ENCODE measurements at places on chromosomes 12 and 14. TPM values are rescaled to one million over a fixed set of nuclear protein-coding genes. Genes with fewer than 3 reads are reported as not detected.

GZMB gene
- total RNA-seq = not detected

SINHCAF gene
- 162 TPM for total RNA-seq

FIGNL2 gene
- 2.2 TPM for total RNA-seq

KRT82 gene
- not detected for total RNA-seq

CBLN3 gene
- total RNA-seq = 2.0 TPM

OR6J1 gene
- total RNA-seq = not detected

KLHDC2 gene
- total RNA-seq = 119 TPM

ARMH4 gene
- 44.6 TPM for total RNA-seq

HSP90AA1 gene
- 1,156 TPM for total RNA-seq

RPS6KL1 gene
- total RNA-seq = 32.7 TPM

LTBP2 gene
- 49.8 TPM for total RNA-seq

CD69 gene
- total RNA-seq = 9.8 TPM

PRH2 gene
- not detected for total RNA-seq

TAS2R43 gene
- total RNA-seq = 27.2 TPM

NTS gene
- 1.8 TPM for total RNA-seq

GTF2H3 gene
- 39.9 TPM for total RNA-seq

CCDC198 gene
- total RNA-seq = not detected

SERPINA10 gene
- total RNA-seq = not detected

CSRP2 gene
- 114 TPM for total RNA-seq

AKAP5 gene
- total RNA-seq = 3.8 TPM

TCL1B gene
- total RNA-seq = not detected

OTOGL gene
- total RNA-seq = 0.60 TPM

GLIPR1 gene
- total RNA-seq = 12.7 TPM
